CD4-positive, alpha-beta T cell treated with Interleukin-6 for 4 hours (primary cell): ENCODE measurements at places on chromosomes 5 and 9.

DNA sequence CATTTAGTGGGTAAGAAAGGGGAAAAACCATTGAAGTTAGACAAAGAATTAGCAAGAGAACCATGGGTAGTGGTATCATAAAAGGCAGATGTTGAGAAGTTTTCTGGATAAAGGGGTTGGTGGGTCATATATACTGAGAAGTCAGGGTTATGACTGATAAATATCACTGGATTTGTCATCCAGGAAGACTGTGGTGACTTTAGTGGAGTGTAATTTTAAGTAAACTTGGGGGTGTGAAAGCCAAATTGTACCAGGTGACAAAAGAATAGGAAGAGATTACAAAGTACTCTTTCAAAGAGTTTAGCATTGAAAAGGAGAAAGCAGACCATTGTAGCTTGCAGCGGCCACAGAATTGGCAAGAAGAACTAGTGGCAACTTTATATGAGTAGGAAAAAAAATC is 315.2 kb upstream of the DMAC1 start:
- DNase-seq, result no peak

DNA sequence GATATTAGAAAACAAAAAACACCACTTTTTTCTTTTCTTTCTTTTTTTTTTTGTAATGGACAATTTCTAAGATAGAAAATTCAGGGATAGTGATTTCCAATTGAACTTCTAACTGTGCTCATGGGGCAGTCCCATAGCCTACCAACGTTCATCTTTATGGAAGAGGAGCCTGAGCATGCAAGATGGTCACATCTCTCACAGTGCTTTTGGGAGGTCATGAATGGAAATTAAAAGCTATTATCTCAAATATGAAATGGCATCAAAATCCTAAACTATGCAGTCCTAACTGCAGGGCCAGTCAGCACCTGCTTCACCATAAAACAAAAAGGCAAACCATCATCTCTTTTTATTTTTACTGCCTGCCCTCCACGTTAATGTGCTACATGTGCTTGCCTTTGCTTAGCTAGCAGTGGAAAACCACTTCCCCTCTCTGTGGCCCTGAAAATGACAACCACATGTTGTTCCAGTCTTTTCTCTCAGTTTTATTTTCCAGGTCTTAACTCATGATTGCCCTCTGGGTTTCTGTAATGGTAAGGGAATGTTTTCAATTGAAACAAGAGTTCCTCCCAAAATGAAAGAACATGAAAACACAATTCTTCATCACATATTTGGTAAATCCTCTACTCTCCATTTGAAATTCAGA is 16.7 kb downstream of the IFNB1 start:
- peak; percentile 2 for DNase-seq

DNA sequence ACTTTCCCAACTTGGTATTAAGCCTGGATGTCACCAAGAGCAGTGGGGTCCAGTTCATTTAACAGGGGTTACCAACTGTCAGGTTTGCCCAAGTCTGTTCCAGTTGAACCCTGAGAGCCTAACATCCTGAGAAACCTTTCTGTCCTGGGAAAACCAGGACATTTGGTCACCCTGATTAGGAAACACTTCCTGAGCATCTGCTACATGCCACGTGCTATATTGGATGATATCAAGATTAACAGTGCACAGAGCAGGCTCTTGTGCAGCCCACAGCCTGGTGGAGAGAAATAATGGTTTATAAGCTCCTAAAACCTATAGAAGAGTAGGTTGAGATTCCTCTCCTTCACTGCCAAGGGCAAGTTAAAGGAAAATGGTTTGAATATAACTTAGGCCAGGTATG is 102.9 kb upstream of the RAD23B start:
- DNase-seq, result no peak

GRCh38 chr5:61274511-61274911 is 57.5 kb upstream of the ZSWIM6 start:
- no peak for DNase-seq

DNA sequence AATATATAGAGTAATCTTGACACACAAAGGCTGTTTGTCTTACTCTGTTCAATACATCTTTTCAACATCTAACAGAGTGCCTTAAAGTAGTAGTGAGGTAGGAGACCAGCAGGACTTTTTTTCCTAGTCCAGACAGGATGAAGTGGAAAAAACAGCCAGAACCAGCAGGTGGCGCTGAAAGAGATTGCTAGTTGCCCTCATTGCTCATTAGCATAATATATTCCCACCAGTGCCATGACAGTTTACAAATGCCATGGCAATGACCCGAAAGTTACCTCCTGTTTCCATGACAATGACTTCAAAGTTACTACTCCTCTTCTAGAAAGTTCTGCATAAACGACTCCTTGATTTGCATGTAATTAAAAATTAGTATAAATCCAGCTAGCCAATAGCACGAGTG is 387.4 kb downstream of the ACTL7B start:
- DNase-seq, result peak; percentile 3
